ENCODE measurements at places on chromosomes 2 and 18. TPM values are rescaled to one million over a fixed set of nuclear protein-coding genes. Genes with fewer than 3 reads are reported as not detected.
A peak's percentile ranks its signal among the peaks of the same experiment; 100 is the strongest.

DNA sequence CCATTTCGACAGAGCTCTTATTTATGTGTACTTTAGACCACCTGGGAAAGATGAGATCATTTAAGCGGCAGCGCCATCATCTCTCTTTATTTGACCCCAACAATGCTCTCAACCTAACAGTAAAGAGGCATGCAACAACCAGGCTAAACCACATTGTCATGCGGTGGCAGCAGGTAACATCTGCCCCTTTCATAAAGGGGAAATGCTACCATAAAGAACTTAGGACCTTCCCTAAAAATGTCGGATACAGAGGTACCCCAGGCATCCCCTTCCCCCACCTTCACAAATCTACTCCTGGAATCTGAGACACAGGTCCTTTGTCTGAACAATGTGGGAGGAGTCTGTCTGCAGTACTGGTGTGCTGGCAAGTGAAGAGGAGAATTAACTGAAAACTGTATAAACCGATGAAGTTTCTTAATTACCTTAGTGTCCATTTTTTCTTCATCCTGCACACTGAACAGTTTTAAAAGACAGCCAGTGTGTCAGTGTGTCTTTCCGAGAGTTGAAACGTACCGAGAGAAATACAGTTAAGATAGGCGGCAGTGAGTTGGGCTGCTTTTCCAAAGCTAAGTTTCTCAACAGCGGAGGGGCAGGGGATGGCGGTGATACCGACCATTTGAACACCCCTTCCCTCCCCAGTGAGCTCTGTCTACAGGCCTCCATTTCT, 1.9 kb downstream of the MEX3C start:
- DNase-seq: peak; percentile 79

Gene MAIP1
- total RNA-seq: 30.1 TPM

Gene SLC4A3
- 0.17 TPM for total RNA-seq

DNA sequence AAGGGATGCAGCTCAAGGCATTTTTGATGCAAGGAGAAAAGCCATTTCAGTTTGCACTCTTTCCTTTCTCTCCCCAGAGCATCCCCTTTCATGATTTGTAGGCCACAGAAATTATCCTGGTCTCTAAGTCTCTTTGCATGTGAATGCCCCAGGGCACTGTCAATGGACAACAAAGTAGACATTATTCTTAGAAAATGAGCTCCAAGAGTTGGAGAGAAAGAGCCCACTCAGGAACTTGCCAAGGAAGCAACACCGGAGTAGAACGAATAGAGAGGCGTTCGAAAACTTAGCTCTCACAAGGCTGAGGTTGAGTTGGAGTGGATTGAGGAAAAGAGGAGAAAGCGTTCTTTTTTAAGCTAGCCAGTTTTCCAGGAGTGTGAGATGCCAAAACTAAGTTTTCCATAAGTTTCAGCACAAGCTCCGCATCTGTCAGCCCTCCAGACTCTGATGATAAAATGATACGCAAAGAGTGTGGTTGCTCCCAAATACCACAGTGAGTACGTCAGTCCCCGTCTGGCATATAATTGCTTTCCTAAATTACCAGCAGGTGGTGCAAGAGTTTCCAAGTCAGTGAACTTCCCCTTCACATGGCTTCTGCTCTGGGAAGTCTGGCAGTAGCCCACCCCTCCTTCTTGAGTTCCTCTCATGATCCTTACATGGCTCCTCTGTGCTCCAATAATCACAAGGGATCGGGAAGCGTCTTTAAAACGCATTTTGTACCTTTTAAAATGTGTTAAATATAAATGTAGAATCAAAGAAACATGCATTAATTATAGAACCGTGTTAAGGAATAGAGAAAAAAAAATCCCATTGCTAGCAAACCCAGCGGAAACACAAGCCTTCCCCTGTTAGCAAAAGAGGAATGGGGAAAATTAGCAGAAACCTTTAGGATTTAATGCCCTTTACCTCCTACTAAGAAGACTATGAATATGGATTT, 1060.6 kb upstream of the FANCL start:
- DNase-seq: peak; percentile 4

GRCh38 chr2:215670396-215670795, 234.5 kb upstream of the FN1 start:
- DNase-seq: no peak

Gene GKN2
- not detected for total RNA-seq

DNA sequence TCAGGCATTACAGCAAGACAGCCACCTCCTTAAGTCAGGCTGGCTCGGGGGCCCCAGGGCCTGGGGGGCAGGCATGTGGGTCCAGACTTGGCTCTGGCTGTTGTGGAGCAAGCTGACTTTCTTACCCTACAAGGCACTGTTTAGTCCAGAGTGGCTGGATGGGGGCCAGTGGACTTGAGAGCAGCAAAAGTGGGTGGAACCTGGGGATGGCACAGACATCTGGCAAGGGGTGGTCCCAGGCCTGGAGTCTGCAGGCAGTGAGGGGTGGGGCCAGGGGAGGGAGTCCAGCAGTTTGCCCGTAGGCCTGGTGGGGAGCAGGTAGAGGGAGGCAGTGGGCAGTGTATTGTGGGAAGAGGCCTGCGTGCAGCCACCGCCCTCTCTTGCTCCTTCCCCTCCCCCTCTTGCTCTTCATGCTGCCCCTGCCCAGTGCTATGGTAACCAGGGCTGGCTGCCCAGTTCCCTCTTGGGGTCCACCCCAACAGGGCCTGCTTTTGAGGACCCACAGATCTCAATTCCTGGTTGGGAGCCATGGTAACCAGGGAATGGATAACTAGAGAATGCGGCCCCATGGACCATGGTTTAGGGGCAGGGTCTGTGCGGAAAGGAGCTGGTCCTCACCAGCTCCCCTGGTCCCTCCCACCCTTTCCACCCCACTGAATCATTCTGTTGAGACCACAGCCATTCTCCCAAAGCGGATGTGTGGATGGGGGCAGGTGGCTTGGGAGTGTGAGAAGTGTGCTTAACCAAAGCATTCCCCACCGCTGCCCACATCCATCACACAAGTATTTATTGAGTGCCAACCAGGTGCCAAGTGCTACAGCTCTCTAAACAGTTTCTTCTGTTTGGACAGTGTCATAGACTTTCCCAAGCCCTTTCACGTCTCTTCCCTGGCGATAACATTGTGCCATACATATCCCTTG, 19.3 kb downstream of the SPEG start:
- no peak for DNase-seq
